ENCODE measurements at places on chromosomes 12 and 14.

DNA sequence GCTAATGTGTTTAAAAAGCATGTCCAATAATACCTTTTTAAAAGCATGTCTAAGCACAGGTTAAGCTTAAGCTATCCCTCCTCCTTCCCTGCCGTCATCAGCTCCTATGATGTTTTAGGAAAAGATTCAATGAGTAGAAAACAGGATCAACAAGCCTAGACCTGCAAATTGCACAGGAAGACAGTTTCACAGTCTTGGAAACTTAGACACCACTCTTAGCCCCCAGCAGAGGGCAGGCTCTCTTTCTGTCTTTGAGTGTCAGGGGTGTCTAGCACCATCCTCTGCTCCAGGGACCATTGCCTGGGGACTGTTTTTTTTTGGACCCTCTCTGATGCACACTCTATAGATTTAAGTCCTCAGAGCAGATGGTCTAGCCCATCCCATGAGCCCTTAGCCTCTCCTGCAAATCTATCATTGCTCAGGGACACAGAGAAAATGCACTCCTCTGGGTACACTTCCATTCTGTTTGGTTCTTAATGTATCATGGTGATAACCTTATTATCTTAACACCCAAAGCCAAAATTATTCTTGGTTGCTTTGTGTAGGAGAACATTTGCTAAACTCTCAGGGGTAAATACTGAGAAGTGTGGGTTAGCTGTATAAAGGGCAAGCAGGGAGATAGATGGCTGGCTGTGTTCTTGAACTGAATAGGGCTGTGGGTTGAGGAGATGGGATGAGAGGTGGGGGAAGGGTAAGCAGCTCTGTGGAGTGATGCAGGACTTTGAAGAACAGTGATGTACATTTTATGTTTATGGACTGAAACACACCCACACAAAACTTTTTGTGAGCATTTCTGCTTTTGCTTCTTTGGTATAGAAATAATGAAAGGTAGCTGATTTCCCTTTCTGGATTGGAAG is 259.9 kb upstream of the DDHD1 start:
- no peak for DNase-seq

GRCh38 chr12:64256166-64256800 is 34.2 kb upstream of the KICS2 start:
- peak; percentile 72 for DNase-seq

- no peak for DNase-seq
Measured at GRCh38 chr12:92539110-92539749, 163.6 kb upstream of the PLEKHG7 start.

DNA sequence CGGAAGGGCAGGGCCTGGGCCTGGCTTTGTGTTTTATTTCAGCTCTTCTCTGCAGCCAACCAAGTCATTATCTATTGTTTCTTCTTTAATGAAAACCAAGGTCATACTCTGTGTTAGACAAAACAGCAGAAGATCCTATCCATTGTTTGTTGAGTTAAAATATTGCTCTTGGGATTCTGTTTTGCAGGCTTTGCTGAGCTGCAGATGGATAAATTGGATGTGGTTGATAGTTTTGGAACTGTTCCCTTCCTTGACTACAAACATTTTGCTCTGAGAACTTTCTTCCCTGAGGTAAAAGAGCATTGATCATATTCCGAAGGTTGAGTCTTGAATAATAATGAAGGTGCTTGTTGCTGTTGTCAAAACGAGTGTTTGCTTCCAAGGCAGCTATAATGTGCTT is 106.6 kb downstream of the PLXNC1 start:
- DNase-seq = no peak

GRCh38 chr12:11762723-11763326 is 113.4 kb downstream of the ETV6 start:
- DNase-seq = no peak

Measured in NCI-H345 (cell line).